ENCODE measurements at places on chromosomes 11 and 22.

DNA sequence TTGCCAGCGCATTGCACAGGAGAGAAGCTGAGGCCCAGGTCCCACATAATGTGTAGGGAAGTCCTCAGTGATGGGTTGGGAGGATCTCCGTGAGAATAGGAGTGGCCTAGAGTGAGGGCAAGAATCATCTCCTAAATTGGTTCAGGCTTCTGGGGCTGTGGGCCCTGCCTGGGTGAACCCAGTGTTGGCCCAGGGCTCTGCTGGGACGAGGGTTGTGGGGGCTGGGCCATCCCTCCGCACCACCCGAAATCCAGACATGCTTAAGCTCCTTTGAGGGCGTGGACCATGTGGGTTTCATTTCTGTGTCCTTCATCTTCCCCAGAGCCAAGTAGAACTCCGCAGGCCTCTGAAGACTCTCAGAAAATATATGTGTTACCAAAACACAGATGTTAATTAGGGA, 3.7 kb downstream of the MICALL1 start:
- peak; percentile 63 for DNase-seq

DNA sequence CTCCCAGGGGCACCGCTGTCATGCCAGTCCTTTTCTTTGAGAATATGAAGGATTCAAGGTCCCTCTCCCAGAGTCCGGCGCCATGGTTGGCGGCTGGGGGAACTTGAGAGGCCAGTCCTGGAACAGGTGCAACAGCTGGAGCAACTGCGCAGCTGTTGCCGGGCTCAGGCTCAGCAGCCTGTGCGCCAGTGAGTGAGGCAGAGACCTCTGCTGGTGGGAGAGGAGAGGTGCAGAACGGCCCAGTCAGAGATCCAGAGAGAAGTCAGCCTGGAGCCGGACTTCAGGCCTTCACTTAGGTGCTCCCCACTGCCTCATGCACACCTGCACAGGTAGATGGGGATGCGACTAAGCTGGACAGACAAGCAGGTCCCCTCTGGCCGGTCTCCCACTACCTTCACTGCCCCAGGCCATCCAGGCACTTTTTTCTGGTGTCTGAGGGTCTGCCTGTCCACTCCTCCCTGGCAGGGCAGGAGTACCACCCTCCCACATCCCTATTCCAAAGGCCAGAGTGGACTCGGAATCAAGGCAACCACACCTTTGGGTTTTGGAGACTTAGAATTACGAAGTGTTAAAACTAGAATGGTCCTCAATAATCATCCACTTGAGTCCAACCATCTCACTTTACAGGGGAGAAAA, 4.6 kb downstream of the CHRDL2 start:
- DNase-seq, result peak; percentile 37

GRCh38 chr11:68798221-68798813, 43.4 kb downstream of the CPT1A start:
- no peak for DNase-seq

GRCh38 chr11:47904048-47904447, 55.9 kb upstream of the NUP160 start:
- DNase-seq, result peak; percentile 45

- DNase-seq, result no peak
Observed at GRCh38 chr11:61445516-61445915, 15.6 kb downstream of the SDHAF2 start.

GRCh38 chr22:28594797-28595462, 84.7 kb downstream of the TTC28 start:
- peak; percentile 60 for DNase-seq

GRCh38 chr11:111978028-111978771, 41.1 kb downstream of the DIXDC1 start:
- DNase-seq, result peak; percentile 30

DNA sequence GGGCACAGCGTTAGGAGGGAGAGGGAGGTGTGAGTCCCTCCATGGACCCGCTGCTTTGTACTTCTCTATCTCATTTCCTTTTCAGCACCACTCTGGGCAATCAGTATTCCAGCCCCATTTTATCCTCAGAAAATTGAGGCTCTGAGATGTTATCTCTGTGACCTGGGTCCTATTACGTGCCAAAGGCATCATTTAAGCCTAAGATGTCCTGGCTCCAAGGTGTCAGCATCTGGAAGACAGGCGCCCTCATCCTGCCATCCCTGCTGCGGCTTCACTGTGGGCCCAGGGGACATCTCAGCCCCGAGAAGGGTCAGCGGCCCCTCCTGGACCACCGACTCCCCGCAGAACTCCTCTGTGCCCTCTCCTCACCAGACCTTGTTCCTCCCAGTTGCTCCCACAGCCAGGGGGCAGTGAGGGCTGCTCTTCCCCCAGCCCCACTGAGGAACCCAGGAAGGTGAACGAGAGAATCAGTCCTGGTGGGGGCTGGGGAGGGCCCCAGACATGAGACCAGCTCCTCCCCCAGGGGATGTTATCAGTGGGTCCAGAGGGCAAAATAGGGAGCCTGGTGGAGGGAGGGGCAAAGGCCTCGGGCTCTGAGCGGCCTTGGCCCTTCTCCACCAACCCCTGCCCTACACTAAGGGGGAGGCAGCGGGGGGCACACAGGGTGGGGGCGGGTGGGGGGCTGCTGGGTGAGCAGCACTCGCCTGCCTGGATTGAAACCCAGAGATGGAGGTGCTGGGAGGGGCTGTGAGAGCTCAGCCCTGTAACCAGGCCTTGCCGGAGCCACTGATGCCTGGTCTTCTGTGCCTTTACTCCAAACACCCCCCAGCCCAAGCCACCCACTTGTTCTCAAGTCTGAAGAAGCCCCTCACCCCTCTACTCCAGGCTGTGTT, 829 bp upstream of the APOC3 start:
- no peak for DNase-seq
